ENCODE measurements at places on chromosomes 4 and X. TPM values are rescaled to one million over a fixed set of nuclear protein-coding genes. Genes with fewer than 3 reads are reported as not detected.

GRCh38 chrX:116318672-116319071 is 117.7 kb upstream of the SLC6A14 start:
- DNase-seq, result no peak

The GAGE12F gene
- not detected for total RNA-seq

- DNase-seq, result peak; percentile 61
Observed at GRCh38 chr4:102598762-102599374, 97.7 kb downstream of the NFKB1 start.

The ETDA gene
- not detected for total RNA-seq

DNA sequence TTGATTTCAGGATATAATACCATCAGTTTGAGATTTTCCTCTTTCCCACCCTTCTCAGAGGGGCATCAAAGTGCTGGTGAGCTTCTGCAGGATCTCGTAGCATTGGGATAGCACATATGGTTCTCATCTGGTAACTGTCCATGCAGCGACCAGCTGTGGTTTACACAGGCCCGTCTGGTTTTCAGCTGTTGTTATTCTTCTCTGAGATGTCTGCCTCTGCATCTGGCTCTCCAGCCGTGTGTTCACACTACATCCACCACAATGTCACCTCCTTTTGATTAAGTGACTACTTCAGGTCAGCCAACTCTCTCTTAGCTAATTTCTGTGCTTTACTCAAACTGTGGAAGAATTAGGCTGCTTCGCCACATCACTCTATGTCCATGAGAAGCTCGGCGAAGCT is 676.7 kb upstream of the TENM3 start:
- no peak for DNase-seq

GRCh38 chrX:96447161-96447560 is 237.5 kb upstream of the DIAPH2 start:
- DNase-seq, result no peak

DNA sequence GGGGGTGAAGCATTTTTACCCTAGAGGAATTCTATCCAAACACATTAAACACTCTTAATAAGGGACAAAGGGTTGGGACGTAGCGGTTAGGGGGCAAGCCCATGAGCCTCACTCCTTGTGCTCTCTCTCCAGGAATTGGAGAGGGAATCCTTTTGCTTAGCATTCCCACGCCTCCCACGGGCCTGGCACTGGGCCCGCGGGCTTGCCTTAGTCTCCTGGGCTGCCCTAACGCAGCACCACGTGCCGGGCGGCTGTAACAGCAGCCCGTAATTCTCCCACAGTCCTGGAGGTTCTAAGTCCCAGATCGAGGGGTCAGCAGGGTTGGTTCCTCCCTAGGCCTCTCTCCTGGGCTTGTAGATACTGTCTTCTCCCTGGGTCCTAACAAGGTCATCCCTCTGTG is 67.5 kb downstream of the TBL1X start:
- no peak for DNase-seq

The FOXR2 gene
- not detected for total RNA-seq

Measured in activated naive CD4-positive, alpha-beta T cell treated with anti-CD3 and anti-CD28 coated beads for 36 hours (primary cell).